ENCODE measurements at places on chromosomes 5 and 9.

DNA sequence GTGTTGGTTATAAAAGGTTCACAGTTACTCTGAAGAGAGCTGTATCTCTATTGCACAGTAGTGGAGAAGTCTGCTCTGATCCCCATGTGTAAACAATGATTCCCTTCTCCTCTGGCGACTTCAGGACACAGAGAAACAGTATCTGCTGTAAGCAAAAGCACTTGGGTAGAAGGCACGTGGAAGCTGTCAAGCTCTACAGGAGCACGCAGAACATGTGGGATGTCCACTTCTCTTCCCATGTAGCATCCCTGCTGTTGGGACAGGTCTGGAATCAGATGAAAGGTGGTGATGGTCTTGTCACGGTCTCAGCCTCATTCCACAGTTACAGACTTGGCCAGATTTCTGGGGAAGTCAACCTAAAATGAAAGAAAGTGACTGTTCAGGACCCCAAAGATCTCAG, 9.4 kb upstream of the MAPK9 start:
- DNase-seq = no peak

DNA sequence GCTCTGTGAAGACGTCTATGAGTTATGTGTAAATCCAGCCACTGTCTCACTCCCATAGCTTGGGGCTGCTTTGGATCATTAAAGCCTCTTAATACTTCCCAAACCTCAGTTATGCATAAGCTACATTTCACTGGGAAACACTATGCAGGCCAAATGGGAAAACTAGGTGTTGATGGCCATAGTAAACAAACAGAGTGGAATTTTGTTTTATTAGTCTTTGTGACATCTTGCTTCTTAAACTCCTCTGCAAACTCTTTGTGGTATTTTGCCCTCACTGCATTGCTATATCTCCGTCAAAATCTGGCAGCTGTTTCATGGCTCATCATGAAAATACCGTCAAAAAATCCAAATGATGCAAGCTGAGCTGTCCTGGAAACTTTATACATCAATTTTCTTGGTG, 167.2 kb upstream of the HMHB1 start:
- DNase-seq = no peak

DNA sequence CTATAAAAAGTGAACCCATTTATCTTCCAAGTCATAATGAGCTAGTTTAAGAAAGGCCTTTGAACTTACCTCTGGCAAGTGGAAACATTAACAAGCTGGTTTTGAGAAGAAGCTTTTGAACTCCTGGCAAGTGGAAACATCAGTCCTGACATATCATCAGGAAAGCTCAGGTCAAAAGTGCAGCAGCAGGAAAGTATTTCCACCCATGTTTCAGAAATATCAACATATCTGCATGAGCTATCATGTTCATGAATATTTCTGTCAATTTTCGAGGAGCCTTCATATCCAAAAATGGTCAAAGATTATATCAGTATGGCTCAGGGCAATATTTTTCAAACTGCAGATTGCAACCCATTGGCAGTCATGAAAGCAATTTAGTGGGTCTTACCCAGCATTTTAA, 133.9 kb downstream of the PLK2 start:
- DNase-seq = no peak

DNA sequence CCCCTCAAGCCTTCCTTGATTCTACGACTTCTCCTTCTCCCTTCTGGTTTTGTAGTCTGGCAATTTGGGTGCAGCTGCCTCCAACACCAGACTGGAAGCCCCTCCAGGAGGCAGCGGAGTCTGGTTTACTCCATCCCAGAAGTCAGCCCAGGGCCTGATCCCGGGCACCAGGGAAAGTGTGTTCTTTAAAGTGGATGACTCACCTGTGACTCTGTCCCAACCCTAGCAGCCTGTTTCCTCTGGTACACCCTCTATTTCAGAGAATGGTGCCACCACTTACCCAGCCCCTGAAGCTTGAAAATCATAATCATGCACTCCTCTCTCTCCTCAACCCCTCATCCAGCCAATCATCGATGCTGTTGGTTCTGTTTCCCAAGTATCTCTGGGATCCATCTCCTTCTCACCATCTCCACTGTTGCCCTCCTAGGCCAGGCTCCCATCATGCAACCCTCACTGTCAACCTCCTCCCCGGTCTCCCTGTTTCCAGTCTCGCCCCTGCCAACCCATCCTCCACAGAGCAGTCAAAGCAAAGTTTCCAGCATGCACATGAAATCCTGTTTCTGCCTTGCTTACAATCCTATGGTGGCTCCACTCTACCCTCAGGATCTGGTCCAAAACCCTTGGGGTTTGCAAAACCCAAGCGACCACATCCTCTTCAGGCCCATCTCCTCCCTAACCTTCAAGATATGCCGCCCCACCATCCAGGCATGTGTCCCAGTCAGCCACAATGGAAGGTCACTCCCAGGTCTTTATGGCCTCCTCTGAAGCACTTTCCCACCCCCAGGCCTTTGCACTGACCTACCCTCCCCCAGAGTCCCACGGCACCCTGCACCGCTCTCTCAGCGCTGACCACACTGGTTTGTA, 10.5 kb downstream of the LHX6 start:
- DNase-seq = no peak

GRCh38 chr5:32279786-32280185, 33.0 kb downstream of the MTMR12 start:
- no peak for DNase-seq

DNA sequence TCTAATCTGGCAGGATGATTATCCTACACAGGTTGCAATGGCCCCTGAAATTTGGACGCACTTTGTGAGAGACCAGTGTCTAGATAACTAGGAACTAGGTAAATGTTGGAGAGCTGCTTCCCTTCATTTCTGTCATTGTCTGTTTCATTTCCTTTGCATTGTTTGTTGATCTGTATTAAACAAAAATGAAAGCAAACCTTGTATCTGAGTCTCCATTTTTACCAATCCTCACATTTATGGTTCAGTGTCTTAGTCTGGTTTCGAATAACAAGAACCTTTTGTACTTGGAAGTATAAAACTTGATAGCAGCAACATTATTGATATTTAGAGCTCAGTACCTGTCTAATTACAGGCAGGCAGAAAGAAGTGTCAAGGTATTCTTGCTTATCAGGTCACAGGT, 105.5 kb downstream of the MRPS30 start:
- DNase-seq = no peak

- no peak for DNase-seq
Observed at GRCh38 chr5:59790776-59791475, 102.6 kb downstream of the PDE4D start.

- DNase-seq = no peak
Observed at GRCh38 chr5:19462019-19462418, 526.0 kb downstream of the CDH18 start.

GRCh38 chr5:41885286-41885685, 15.1 kb upstream of the OXCT1 start:
- no peak for DNase-seq

DNA sequence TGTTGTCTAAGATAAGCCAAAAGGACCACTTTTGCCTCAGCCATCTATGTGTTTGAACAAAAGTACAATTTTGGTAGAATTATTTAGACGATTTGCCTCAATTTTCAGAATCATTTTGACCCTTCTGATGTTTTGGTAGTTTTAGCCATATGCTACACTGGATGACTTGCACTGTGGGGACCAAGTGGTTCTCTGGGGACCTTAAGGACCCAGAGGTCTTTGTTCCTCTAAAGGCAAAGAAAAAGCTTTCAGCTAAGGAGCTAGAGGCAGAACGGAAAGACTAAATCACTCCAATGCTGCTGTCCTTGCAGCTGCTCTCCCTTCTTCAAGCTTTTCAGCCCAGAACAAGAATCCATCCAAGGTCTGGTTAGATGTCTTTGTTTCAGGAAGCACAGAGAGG, 51.0 kb upstream of the APC start:
- no peak for DNase-seq

DNA sequence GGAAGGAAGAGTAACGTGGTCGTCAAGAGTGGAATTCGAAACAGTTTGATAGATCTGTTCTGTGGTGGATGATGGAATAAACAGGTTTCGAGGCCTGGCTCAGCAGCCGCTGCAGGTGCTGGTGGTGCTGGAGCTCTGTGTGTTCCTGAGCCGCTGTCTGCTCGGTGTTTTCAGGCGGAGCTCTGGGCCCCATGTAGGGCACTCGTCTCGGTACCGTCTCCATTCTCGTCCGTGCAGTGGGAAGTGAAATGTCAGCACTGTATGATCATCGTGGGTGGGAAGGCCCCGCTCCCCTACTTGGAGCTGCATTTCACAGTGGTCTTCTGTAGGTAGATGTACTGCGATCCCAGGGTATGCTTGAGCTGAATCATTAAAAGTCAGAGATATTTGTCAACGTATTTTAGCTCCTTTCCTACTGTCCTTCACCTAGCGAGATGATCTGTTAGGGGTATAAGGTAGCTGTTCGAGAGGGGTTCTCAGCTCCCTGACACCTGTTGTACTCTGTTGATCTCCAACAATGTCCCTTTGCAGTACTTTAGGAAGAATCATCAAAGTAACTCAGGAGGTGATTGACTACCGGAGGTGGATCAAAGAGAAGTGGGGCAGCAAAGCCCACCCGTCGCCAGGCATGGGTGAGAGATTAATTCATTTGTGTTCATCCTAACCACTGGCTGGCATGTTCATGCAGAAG, 35.9 kb downstream of the TENT4A start:
- DNase-seq = no peak

- no peak for DNase-seq
Observed at GRCh38 chr9:110307191-110307590, 30.5 kb downstream of the TXNDC8 start.

- DNase-seq = no peak
Observed at GRCh38 chr9:89992326-89993198, 387.8 kb downstream of the GADD45G start.

DNA sequence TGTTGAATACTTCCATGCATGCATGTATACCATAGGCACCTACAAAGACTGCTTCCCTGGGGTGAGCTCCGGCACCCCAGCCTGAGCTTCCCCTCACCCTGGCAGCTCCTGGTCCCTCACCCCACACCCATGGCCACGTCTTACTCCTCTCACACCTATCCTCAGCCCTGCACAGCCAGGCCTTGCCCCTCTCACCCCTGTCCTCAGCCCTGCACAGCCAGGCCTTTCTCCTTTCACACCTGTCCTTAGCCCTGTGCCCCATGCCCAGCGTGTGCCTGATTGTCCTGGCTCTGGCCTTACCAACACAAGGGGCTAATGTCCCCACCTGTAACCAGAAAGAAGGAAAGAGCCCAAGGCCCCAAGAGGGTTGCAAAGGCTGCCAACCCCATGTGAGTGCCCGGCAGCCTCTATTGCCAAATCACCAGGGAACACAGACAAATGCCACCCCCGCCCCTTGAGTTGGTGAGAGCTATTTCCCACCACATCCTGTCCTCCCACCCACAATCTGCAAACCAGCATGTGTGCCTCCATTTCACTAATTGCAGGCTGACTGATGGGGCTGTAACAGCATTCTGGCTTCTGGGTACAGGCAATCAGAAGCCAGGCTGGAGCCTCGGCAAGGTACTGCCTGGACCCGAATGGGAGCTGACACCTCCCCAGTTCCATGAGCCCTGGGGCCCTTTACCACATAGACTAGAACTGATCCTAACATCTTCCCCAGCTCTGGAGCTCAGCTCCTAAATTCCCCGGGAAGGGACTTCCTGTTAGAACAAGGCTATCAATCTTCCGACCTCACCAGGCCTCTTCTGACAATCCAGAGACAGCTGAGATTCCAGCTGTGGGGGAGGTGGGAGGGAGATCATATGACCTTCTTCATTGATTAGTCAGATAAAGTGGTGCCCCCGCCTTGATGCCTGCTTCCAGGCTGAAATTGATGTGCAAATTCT, 78.2 kb downstream of the FAM114A2 start:
- no peak for DNase-seq

DNA sequence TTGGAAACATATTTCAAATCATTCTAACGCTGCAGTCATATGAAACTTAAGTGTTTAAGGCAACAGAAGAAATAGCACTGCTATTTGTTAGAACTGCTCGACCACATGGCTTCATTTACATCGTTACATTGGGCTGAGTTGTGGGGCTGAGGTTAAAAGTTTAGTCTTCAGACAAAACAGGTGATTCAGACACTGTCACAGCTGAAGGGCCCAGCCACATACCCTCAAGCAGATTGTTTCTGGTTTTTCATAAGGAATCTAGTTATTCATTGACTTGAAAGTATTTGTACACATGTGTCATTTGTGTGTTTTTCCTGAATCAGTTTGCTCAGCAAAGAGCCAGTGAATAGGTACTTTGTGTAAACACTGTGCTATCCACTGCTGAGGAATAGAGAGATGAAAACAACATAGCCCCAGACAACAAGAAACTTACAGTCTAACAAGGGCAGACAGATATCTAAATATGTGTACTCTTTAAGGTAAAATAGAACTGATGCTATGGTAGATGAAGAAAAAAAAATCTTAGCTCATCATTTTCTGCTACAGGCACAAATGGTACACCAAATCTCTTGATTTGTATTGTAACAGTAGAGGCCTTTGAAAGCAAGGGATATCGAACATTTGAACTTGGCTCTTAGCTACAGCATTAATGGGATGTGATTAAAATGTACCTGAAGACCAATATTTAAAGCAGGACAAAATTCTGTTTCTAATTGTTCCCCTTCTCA, 357.6 kb upstream of the RPS23 start:
- DNase-seq = no peak

DNA sequence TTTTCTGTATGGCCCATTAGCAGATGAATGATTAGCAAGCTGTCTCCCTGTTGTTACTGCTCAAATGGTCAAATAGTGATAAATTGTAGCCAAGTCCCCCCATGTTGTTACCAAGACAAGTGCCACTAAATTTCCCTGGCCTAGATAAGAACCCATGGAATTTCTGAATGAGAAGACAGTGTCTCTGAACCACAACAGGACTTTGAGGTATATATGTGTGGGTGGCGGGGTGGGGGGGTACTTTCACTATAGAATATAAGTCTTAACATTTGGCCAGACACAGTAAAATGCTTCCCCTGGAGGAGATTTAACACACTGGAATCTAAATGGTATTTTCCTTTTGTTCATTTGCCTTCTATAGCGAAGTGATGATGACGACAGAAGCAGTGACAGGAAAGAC, 28.7 kb downstream of the XPA start:
- no peak for DNase-seq

GRCh38 chr5:33306758-33307157, 134.0 kb upstream of the TARS1 start:
- DNase-seq = no peak

DNA sequence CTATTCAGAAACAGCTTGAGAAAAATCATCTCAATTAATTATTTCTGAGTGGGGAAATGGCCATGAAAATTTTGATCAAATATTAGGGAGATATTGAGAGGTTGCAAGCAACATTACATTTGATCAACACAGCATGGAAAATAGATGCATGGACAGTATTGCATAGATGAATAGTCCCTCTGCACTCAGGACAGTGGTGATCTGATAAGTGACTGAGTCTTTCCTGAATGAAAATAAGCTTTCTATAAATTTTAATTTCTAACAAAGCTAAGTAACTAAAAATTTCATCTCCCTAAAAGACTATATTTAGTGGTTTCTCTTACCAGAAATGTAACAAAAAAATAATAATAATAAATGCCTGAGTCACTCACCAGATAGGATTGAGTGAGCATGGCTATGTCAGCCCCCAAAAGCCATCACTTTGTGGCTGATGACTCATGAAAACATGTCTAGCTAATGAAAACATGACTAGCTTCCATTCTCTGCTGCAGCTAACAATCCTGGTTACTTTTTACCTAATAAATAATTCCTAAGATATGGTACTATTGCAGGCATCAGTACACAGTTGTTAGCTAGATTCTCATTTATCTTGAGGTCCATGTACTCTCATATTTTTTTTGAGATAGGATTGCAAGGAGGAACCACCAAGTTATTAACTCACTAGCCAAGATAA, 1294.8 kb upstream of the ACO1 start:
- no peak for DNase-seq

Measured in NCI-H1092 (cell line).